ENCODE measurements at places on chromosomes 4 and X. TPM values are rescaled to one million over a fixed set of nuclear protein-coding genes. Genes with fewer than 3 reads are reported as not detected.

Gene SLC4A4
- total RNA-seq = not detected

DNA sequence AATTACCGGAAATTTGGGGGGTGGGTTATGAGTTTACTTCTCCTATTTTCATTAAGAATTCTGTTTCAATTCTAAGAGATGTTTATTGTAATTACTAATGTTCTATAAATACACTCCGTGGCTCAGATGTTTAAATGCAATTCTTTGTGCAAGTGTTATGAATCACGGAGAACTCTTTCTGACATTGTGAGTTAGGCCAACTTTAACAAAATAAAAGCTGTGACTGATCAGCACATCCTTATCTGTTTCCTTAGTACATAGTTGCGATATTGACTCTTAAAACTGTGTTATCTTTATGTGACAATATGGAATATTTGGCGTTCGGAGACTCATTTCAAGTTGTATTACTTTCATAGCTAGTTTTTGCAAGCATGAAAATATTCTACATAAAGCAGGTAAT, 902 bp downstream of the KLHL4 start:
- DNase-seq = no peak

DNA sequence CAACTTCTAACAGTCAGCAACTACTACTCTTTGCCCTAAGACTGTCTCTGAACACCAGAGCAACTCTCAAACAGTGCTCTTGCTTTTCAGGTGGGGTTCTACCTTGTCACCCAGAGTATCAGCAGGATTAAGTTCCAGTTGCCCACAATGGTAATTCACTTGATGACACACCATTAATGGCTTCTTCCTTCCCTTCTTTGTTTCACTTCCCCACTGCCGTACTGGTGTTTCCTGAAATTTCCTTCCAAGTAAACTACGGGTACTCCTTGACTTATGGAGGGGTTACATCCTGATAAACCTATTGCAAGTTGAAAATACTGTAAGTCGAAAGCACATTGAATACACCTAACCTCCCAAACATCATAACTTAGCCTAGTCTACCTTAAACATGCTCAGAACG, 36.6 kb upstream of the PDK3 start:
- no peak for DNase-seq

- DNase-seq = no peak
Observed at GRCh38 chr4:145380123-145380522, 101.5 kb upstream of the SMAD1 start.

Gene TEX13B
- not detected for total RNA-seq
